Hindlimb muscle (tissue), 1 donor: ENCODE measurements at places on chromosomes 2 and 18. TPM values are rescaled to one million over a fixed set of nuclear protein-coding genes. Genes with fewer than 3 reads are reported as not detected.
A peak's percentile ranks its signal among the peaks of the same experiment; 100 is the strongest.

SERPINB7 gene
- polyA plus RNA-seq: 0.35 TPM

ACMSD gene
- polyA plus RNA-seq: 0.34 TPM

DNA sequence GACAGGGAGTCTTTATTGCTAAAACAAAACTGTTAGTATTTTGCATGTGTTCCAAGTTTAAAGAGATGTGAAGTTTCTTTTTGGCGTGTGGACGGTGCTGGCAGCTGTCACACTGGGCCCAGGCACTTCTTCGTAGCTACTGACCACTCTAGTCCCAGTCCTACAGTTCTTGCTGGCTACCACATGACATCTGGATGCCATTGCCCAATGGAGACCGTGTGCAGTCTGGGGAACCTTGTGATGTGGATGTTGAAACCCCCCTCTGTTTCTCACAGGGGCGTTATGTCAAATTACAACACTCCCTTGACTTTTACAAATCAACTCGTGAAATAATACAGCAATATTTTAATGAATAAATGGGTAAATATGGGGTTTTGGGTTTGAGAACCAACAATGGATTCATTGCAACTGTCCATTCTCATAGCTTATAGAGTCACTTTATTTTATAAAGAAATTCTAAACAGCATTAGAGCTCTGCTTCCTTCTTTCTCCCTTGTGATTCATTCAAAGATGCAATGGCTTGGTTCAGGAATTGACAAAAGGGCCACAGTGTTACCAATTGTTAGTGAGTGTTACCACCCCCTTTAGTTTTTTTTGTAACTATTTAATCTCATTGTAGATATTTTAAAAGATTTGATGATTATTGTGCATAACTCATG lies 1.2 kb downstream of the GPD2 start:
- DNase-seq: peak; percentile 10

IL36RN gene
- polyA plus RNA-seq: not detected

- no peak for DNase-seq
These were observed 255.7 kb upstream of the CCDC68 start for GRCh38 chr18:55214969-55215368.

GRCh38 chr2:46470114-46470628 lies 9.2 kb upstream of the TMEM247 start:
- DNase-seq: no peak

- DNase-seq: peak; percentile 91
These were observed at the start of gene METTL21A for GRCh38 chr2:207625014-207625907. Gene METTL21A, minus strand, starts transcription at chr2:207625394. Its CDS starts 1,019 bp downstream, at chr2:207624375.

DNA sequence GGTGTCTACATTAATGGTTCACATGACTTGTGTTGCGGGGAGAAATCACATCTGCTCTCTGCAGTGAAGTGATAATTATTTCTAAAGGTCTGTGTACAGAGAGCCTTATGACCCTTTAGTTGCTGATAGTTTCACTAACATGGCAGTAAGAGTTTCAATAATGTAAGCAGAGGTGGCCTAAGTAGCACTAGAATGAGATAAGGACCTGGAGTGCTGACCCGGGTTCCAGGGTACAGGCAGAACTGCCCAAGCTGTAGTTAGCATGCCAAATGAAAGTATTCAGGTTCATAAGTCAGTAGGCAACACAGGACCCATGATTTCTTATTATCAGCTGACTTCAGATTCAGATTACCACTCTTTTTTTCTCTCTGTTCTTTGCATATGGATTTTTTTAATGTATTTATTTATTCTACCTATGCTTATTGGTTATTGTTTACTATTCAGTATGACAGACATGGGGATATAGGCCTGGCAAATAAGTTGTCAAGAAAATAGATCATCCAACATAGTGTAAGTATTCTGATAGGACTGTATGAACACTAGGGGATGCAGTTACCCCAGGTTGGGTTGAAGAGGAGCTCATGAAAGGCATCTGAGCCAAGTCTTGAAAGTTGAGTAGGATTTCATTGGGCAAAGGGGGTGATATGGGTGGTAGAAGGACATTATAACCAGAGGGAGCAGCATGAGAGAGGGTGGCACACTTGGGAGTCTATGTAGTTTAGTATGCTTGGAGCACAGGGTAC lies 105.2 kb downstream of the CCDC85A start:
- DNase-seq: no peak

YES1 gene
- 44.9 TPM for polyA plus RNA-seq

DNA sequence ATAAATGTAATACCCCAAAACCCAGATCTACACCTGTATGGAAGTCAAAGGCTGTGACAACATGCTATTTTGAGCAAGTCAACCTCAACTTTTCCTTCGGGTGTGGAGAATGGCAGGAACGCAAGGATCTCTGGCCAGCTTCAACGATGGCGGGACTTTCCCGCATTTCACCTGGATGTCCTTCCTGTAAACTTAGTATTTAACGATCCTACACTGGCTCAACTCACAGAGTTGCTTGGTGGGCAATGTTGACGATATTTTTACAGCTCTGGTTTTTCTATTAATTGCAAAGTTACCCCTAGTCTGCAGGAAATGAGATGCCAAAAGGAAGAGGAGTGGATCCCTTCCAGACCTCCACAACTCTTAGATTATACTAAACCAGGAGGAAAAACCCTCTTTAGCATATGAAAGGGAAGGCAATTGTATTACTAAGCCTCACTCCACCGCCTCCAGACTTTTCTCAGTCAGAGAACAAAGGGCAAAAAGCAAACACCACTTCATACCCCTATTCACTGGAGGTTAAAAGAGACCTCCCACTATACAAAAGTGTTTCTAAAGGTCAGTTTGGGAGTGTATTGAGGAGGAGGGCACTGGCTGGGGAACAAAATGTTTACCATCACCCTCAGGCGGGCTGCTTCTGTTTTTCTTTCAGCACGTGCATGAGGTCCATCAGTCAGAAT lies 56.5 kb upstream of the ACVR1 start:
- DNase-seq: no peak

MC5R gene
- polyA plus RNA-seq: 5.5 TPM

- DNase-seq: no peak
These were observed 27.2 kb downstream of the TNS1 start for GRCh38 chr2:217975626-217976025.

GRCh38 chr18:73407506-73407905 lies 539.7 kb upstream of the NETO1 start:
- peak; percentile 8 for DNase-seq

GRCh38 chr2:43024515-43025011 lies 201.8 kb downstream of the ZFP36L2 start:
- peak; percentile 70 for DNase-seq

- DNase-seq: no peak
These were observed 1356.5 kb upstream of the LRRTM1 start for GRCh38 chr2:81661081-81661480.

DNA sequence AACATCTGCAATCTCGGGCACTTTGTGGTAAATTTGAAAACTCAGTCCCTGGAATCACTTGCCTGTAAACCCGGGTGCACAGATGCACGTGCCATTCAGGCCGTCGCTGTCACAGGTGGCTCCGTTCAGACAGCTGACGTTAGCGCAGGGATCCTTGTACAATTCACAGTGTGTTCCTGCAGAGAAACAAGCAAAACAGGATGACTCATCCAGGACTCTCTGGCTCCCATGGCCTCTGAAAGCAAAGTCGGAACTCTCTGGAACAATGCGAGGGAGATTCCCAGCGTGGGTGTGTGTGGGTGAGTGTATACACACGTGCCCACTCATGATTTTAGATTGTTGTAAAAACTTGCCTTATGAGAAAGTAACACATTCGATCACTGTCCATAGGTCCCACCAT lies 136.1 kb upstream of the PID1 start:
- DNase-seq: no peak

POTEJ gene
- polyA plus RNA-seq: 0.06 TPM

DNA sequence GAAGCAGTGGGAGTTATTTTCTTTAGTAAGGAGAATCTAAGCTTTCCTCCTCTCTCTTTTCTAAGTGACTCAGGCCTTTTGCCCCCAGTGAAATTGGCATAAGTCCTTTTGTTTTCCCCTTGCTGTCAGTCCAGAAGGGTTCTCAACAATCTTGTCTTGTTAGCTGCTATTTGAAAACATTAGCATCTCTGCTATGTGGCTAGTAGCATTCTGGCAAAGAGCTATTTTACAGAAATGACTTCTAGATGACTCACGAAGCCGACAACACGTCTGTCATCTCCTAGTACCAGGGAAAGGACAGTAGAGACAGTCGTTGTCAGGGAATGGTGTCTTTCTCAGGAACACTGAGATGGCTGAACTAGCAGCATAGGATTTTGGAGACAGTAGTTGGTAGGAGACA lies 14.7 kb downstream of the SMARCAL1 start:
- DNase-seq: no peak

AOX1 gene
- polyA plus RNA-seq: 1.5 TPM

RAD51AP2 gene
- polyA plus RNA-seq: 0.25 TPM

SOX11 gene
- polyA plus RNA-seq: 39.0 TPM

- DNase-seq: no peak
These were observed 3.3 kb upstream of the GPBAR1 start for GRCh38 chr2:218257390-218257981.

DNA sequence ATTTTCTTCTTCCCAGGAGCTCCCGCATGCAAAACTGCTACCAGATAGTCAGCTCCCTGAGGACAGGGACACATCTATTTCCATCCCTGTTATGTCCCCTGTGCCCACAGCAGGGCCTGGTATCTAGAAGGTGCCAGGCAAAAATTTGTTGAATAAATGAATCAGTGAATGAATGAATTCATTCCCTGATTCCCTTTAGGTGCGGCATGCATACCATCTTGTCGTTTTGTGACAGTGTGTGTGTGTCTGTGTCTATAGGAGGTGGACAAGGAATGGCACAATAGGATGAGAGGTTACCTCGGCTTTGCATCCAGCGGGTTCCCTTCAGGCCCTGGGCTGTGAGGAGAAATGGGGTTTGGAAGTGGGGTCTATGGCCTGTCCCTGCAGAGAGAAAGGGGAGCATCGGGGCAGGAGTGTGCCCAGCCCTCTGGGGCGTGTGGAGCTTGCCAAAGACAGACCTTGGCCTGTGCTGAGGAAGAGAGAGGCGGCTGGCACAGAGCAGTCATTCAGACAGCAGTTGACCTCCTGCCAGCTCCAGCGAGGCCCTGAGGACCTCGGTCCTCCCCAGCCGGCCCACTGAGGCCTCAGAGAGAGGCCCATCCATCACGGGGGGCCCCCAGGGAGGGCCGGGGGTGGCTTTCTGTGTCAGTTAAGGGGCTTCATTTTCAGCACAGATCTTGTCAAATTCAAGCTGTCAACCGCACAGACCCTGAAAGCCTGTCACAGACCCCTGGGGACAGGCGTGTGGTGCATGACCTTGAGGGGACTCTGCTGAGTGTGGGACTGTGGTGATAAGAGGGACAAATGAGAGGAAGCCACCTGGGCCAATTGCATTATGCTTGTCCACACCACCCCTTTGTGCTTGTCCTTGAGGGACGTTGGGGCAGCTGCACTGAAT lies 125.9 kb upstream of the CXCR4 start:
- DNase-seq: no peak

- DNase-seq: peak; percentile 43
These were observed 24.1 kb upstream of the EPHA4 start for GRCh38 chr2:221596192-221596591.

- DNase-seq: no peak
These were observed 69.9 kb upstream of the CAVIN2 start for GRCh38 chr2:191916826-191917225.

DNA sequence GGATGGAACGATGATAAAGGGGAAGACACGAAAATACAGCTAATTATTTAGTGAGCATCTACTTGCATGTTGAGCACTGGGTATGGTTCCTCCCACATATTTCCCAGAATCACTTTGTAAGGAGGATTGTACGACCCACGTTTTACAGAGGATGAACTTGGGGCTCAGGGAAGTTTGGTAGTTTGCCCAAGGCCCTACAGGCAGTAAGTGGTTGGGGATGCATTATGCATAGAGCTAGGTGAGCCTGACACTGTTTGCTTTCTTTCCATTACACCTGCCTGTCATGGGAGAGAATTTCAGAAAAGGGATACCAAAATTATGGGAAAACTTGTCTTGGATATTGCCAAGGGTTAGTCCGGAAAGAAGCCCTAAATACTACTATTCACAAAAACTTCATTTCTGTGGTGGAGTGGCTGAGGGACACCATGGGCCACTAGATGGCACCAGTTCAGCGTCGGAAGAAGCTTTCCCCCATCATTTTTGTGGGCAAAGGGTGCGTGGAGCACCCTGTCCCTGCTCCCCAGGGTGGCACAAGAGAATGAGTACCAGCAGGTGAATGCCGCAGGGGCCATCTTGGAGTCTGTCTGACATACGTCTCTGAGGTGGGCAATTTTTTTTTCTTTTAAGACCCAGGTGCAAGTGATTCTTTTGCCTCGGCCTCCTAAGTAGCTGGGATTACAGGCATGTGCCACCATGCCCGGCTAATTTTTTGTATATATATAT lies 23.5 kb upstream of the C18orf32 start:
- peak; percentile 55 for DNase-seq

DNA sequence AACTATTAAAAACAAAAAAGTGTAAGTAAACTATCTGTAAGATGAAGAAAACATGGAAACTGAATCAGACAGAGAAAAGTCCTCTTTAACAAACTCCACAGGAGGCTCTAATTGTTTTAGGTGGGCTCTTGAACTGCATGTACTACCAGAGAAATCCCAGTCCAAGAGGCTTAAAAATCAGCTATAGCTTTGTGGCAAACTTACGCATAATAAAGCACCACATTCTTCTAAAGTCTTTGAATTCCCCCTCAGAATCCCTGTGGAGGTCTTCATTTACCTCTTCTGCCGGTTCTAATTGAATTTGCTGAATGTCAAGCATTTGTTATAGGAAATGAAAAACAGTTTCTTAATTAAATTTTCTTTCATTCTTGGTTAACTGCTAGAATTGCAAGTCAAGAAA lies 40.8 kb downstream of the CHN1 start:
- no peak for DNase-seq

GRCh38 chr2:180599804-180600203 lies 380.6 kb upstream of the UBE2E3 start:
- DNase-seq: no peak

DNA sequence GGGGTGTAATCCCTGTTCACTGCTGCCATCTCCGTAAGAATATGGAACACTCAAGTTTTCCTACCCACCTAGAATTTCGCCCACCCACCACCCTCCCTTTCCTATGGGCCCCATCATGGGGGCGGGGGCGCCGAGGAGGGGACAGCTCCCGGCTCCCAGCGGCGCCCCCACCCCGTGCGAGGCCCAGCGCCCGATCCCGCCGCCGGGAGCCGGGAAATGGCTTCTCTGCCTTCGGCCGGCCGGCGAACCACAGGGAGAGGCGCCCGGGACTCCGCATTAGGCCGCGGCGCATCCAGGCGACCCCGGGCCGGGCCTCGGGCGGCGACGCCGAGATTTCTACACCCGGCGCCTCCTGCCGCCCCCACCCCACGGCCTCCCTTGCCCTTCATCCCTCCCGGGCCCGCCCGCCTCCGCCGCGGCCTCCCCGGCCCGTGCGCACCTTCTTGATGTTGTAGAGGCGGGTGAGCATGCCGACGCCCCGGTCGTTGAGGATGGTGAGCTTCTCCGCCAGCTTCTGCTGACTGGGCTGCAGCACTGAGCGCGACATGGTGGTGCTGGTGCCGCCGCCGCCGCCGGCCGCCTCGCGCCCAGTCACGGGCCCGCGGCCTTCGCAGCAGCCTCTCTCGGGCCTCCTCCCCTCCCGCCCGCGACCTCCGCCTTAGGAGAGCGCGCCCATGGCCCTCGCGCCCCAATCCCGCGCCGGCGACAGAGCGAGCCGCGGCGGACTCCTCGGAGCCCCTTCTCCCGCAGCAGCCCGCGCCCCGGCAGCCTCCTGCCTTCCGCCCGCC lies 510 bp downstream of the NCKAP1 start:
- DNase-seq: peak; percentile 47

ABHD1 gene
- 0.18 TPM for polyA plus RNA-seq

GRCh38 chr2:26916128-26916692 lies 54.2 kb upstream of the MAPRE3 start:
- DNase-seq: no peak

- DNase-seq: no peak
These were observed 288.5 kb downstream of the SP3 start for GRCh38 chr2:173676647-173677046.
